Esophagus muscularis mucosa (tissue), 4 donors: ENCODE measurements at places on chromosomes 1 and 21. TPM values are rescaled to one million over a fixed set of nuclear protein-coding genes. Genes with fewer than 3 reads are reported as not detected.
A peak's percentile ranks its signal among the peaks of the same experiment; 100 is the strongest.

DNA sequence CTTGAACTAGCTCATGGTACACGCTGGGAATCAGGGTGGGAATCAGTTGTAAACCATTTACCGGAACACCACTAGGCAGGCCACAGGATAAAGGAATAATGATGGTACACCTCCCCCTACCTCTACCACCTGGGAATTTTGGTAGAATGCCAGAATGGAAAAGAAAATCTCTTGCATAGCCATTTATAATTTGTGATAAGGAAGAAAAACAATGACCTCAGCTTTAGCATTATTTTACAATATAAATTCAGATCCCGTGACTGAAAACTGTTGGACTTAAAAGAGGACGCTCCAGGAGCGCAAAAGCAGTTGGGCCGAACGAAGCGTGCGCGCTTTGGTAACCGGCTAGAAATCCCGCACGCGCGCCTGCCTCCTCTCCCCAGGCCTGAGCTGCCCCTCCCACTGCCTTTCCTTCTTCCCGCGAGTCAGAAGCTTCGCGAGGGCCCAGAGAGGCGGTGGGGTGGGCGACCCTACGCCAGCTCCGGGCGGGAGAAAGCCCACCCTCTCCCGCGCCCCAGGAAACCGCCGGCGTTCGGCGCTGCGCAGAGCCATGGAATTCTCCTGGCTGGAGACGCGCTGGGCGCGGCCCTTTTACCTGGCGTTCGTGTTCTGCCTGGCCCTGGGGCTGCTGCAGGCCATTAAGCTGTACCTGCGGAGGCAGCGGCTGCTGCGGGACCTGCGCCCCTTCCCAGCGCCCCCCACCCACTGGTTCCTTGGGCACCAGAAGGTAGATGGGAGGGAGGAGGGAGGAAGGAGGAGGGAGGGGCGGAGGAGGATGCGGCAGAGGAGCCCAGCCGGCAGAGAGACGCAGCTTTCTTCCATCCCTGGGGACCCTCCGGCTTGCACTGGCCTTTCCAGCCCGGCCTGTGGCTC is at the start of gene CYP4X1:
TSS of gene CYP4X1 (plus strand) at position 402 of the 873 bp plus-strand sequence. CDS start at position 551, 149 bp downstream.
- H3K36me3 ChIP-seq, result no peaks in the 10 kb centered on the region
- peak within 1 kb of the TSS; percentile 40 for H3K4me3 ChIP-seq
- H3K4me1 ChIP-seq, result peaks cover 15% of the 10 kb centered on the region
- peak within 1 kb of the TSS; percentile 50 for H3K27ac ChIP-seq
- peaks cover 43% of the 10 kb centered on the region for H3K27me3 ChIP-seq

DNA sequence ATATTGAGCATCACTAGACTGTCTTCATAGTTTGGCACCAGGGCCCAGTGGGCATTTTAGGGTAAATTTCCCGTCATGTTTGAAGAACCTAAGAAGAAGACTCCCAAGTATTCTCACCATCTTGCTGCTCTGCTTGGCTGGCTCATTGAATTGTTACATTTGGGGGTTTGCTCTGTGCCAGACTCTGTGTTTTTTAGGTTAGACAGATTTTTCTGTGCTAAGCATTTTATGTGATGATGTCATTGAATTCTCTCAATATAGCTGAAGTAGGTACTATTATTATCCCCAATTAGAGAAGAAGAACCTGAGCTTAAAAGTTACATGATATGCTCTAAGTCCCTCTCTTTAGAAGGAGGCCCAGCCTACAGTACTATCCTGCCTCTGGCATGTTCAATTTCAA is 28.0 kb upstream of the DNASE2B start:
- H3K27me3 ChIP-seq, result no peaks in the 10 kb centered on the region
- DNase-seq, result no peak
- H3K36me3 ChIP-seq, result no peaks in the 10 kb centered on the region

DNA sequence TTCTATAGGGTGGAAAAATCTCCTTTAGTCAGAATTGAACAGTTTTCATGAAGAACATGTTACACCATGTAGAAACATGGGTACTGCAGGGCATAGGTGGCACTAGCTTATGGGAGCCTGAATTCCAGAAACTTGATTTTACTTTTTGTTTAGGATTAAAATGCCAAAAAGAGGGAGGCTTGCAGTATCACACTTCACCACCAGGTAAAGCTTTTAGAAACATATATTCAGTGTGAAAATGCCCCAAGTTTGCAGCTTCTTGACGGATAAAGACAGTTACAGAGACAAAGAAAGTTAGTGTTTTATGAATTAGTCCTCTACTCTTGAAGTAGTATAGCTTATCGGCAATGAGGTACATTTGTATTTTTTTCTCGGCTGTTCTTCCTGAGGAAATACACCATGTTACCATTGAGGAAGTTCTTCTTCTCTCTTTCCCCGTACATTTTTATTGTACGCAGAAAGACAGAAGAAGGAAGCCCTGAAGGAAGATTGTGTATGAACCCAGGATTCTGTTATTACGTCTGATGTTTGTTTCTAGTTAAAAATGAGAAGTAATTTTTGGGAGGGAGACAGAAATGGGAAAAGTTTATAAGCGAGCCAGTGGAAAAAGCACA is 66.1 kb downstream of the PBX1 start:
- H3K27me3 ChIP-seq, result no peaks in the 10 kb centered on the region
- no peaks in the 10 kb centered on the region for H3K36me3 ChIP-seq
- DNase-seq, result no peak
- H3K4me3 ChIP-seq, result no peak overlapping the region
- H3K4me1 ChIP-seq, result peaks cover 88% of the 10 kb centered on the region
- peak overlapping the region; percentile 75 for H3K27ac ChIP-seq

DNA sequence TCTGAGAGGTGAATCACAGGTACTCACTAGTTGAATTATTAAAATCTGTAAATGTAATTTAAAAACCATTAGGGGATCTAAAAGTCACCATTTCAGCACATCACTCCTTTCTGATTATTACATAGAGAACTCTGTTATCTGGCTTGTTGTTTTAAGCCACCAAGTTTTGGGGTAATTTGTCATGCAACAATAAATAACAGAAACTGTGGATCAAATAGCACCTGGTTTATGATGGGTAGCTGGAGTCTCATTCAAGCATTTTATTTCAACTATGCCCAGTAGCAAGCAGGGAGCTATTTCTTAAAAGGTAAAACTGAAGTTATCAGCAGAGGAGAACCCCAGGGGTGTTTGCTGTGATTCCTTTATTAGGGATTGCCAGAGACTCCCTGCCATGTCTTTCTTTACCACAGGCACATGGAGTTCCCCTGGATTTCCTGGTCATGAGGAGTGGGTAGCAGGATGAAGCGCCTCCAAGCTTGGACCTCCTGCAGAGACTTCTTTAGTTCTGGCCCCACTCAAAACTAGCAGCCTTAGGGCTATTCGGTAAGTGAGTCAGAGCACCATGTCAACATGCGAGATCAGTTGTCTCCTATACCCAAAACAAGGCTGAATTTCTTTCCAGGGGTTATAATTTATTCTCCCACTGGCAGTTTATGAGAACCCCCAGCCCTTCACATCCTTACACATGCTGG is 179.2 kb downstream of the GIPC2 start:
- no peaks in the 10 kb centered on the region for H3K36me3 ChIP-seq
- no peak for DNase-seq
- no peaks in the 10 kb centered on the region for H3K4me1 ChIP-seq

GRCh38 chr1:54415991-54416390 is 9.8 kb upstream of the SSBP3 start:
- no peak overlapping the region for H3K27ac ChIP-seq
- H3K27me3 ChIP-seq, result no peaks in the 10 kb centered on the region
- no peak overlapping the region for H3K4me3 ChIP-seq
- H3K36me3 ChIP-seq, result no peaks in the 10 kb centered on the region
- peaks cover 9% of the 10 kb centered on the region for H3K4me1 ChIP-seq

DNA sequence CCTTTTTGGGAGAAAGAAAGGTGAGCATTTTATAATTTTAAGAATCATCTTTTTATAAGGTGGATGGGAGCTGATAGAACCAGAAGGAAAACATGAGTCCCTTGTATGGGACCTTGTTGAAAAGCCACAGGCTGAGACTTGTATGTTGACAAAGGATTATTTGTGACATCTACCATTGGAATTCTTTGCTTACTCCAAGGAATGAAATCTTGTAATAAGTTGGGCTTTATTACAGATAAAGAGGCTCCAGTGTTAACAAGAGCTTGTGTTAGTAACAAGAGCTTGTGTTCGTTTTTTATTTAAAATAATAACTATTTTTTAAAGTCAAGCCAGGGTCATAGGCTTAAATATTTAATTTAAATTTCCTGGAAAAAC is 201.1 kb upstream of the CHRM3 start:
- DNase-seq, result no peak
- no peaks in the 10 kb centered on the region for H3K36me3 ChIP-seq
- H3K4me1 ChIP-seq, result no peaks in the 10 kb centered on the region
- no peak overlapping the region for H3K27ac ChIP-seq
- no peak overlapping the region for H3K4me3 ChIP-seq

GRCh38 chr1:235329139-235329902 is 951 bp downstream of the GGPS1 start:
- no peaks in the 10 kb centered on the region for H3K27me3 ChIP-seq
- no peak for DNase-seq
- peaks cover 76% of the 10 kb centered on the region for H3K4me1 ChIP-seq

DNA sequence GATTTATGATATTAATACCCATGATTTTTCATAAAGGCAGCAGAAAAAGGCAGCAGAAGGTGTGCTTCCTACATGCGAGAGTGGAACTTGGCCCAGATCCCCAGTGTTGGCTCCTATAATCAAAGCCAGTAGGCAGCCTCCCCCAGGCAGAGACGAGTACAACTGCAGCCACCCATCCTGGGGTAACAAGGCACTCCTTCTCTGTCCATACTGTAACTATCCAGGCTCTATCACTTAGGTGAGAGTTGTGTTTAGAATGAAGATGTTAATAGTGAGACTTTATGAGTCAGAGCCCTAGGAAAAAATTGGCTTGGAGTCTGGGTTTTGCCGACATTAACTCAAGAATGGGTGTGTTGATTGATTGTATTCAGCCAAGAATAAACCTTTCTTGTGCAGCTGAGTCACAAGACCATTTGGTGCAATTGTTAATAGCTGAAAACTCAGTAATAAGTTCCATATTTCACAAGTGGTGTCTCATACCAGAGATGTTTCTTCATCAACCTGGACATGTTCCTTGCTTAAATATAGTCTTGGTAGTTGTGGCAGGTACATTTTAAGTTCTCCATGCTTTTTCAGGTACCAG is 322.3 kb downstream of the DUSP10 start:
- H3K27ac ChIP-seq, result peak overlapping the region; percentile 64
- no peak overlapping the region for H3K4me3 ChIP-seq
- no peaks in the 10 kb centered on the region for H3K36me3 ChIP-seq
- DNase-seq, result no peak
- H3K4me1 ChIP-seq, result peaks cover 20% of the 10 kb centered on the region
- H3K27me3 ChIP-seq, result no peaks in the 10 kb centered on the region

- H3K27me3 ChIP-seq, result no peaks in the 10 kb centered on the region
- no peak for DNase-seq
- H3K36me3 ChIP-seq, result no peaks in the 10 kb centered on the region
- H3K4me3 ChIP-seq, result peak within 1 kb of the TSS; percentile 8
- H3K4me1 ChIP-seq, result peaks cover 13% of the 10 kb centered on the region
Measured at GRCh38 chr1:163202833-163203451, at the start of gene RGS5. RGS5 (minus strand) TSS chr1:163202916; CDS start chr1:163202835, 81 bp downstream.

- peaks cover 5% of the 10 kb centered on the region for H3K36me3 ChIP-seq
- DNase-seq, result no peak
- peaks cover 3% of the 10 kb centered on the region for H3K4me1 ChIP-seq
- no peak overlapping the region for H3K27ac ChIP-seq
- H3K27me3 ChIP-seq, result no peaks in the 10 kb centered on the region
Measured at GRCh38 chr1:232973652-232974611, 23.5 kb downstream of the NTPCR start.

GRCh38 chr1:228410671-228411070 is 4.0 kb upstream of the TRIM11 start:
- H3K4me3 ChIP-seq, result no peak overlapping the region
- H3K27ac ChIP-seq, result no peak overlapping the region
- no peaks in the 10 kb centered on the region for H3K36me3 ChIP-seq
- DNase-seq, result no peak
- peaks cover 22% of the 10 kb centered on the region for H3K4me1 ChIP-seq

DNA sequence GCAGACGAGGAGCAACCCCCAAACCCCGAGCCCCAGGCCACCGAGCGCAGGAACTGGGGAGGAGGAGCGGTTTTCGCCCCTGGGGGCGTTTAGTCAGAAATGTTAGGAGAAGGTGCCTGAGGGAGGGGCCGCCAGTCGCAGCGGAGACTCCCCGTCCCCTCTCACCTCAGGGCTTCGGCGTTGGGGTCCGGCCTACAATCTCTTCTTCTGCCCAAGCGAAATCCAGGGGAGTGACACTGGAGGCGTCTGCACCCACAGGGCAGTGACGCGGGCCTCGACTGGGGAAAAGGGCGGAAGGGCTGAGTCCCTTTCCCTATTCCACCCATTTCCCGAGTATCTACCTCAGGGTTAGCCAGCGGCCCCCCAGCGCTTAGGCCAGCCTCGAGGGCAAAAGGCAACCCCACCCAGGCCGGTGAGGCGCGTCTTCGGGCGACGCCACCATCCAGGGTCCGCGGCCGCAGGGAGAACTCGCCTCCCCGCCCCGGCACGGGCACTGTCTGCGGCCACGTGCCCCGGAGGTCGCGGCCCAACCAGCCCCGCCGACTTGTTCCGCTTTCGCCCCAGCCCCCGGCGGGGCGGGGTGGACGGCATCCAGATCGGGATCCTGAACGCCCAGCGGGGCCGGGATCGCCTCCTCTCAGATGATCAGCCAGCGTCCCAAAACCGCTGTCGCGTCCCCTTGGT is 118.7 kb upstream of the BARHL2 start:
- no peaks in the 10 kb centered on the region for H3K27me3 ChIP-seq
- peaks cover 11% of the 10 kb centered on the region for H3K4me1 ChIP-seq
- no peaks in the 10 kb centered on the region for H3K36me3 ChIP-seq
- H3K4me3 ChIP-seq, result peak overlapping the region; percentile 45
- DNase-seq, result no peak

DNA sequence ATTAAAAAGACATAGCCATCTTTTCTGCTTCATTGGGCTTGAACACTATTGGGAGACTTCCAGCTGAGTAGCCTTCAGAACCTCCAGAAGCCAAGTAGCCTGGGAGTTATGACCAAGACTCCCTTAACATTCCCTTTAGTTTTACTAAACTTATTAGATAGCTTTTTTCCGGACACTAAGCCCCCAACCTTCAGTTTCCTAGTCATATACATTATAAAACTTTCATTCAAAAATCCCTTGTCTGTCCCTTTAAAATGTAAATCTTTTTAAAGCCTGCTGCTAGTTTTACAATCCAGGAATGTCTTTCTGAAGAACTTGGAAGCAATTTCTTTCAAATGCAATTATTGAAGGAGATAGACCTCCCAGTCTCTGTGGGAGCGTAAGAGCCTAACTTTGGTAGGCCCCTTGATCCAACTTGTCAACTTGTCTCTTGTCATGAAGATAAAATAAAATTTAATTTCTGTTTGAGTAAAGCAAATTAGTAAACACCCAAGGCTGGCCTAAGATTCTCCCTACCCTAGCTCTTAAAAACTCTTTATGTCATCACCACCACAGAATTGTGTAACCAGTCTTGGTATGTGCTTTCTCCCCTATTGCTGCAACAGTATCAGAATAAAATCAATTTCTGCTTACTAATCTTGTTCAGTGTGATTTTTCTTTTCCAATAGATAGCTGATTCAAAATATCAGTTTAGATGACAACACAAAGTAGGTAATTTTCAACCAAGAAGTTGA is 796.2 kb downstream of the PLA2G4A start:
- H3K27ac ChIP-seq, result no peak overlapping the region
- H3K36me3 ChIP-seq, result no peaks in the 10 kb centered on the region
- no peaks in the 10 kb centered on the region for H3K4me1 ChIP-seq
- no peak overlapping the region for H3K4me3 ChIP-seq
- no peak for DNase-seq

Gene OR2M3
- total RNA-seq, result not detected

Gene OPRD1
- total RNA-seq, result 0.13 TPM

Gene KRTAP11-1
- total RNA-seq, result not detected

Gene PEX19
- 43.6 TPM for total RNA-seq

Gene GSTM3
- total RNA-seq, result 111 TPM

Gene SUSD4
- 2.0 TPM for total RNA-seq
